ENCODE measurements at places on chromosomes 2 and 18.

- DNase-seq: no peak
Measured at GRCh38 chr18:62455222-62455621, 67.6 kb upstream of the ZCCHC2 start.

DNA sequence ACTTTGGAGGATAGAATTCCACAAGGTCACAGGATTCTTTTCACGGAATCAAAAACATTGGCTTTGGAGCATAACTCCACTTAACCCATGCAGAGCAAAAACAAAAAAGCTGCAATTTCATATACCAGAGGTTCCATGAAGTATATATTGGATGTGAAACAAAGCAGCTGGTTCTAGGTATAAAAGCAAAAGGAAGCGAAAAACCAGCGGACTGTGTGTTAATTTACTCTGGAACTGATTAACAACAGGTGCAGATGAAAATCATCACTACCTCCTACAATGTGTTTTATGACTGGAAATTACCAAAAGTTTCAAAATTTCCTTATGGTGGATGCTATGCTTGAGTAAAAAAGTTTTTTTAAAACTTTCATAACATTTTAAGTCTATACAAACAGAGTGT, 54.4 kb upstream of the LINC00305 start:
- DNase-seq: no peak

DNA sequence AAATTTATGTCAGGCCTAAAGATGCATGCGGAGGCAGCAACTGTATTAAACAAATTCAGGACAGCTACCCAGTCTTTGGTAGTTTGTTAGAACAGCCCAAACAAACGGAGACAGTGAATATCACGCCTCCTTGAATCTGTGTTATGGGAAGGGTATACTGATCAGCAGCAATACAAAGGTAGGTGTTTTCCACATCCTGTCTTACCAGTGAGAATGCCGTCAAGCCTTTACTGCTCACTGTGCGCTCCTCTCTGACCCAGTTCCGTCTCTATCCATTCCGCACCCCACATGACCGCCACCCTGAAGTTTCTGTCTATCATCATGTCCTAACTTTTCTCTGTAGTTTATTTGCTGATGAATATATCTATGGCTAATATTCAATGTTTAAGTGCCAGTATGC, 473.3 kb downstream of the LPIN1 start:
- no peak for DNase-seq

DNA sequence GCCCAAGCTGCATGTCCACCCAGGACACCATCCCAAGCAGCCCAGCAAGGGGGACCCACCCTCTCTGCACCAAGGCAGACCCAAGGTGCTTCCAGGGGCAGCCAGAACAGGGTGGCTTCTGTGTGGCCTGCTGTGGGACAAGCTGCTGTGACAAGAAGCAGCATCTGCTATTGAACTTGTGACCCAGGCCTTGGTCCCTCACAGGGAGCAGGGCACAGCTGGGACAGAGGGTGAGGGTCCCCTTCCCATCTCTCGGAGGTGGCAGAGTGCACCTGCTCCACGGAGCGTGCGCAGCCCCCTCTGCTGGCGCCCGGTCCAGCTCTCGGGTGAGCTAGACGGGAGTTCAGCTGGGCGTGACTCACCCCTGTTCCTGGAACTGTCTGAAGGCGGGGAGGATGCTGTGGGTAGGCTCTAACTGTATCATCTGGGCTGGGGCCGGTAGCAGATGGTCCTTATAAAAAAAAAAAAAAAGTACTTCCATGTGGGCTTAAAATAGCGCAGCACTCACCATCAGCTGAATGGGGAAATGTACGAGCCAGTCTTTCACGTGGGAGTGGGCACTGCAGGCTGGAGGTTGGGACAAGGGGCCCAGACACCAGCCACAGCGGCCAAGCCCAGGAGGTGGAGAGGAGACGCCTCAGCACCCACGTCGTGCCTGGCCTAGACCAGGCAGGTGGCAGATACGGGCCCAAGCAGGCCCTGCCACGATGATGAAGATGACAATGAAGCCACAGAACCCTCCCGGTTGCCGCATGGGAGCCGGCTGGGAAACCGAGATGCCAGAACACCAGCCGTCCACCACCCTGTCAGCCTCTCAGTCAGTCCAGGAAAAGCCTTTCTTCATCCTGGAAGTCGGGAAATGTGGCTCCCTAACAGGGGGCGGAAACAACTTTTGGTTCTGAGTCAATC, 136.8 kb upstream of the ID2 start:
- DNase-seq: peak; percentile 83

DNA sequence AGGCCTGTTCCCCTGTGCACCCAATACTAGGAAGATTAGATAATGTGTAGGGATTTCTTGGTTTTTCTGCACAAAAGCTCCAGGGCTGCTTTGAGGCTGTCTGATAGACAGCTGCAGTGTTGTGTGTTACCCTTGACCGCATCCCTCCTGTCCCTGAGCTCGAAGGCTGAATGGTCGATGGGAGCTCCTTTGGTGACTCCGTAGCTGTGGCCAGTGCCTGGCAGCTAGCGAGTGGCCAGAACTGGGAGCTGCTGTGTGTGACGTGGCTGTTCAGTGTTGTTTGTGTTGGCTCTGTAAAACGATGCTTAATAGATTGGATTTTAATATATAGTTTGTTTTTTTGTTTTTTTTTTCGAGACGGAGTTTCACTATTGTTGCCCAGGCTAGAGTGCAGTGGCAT, 170.0 kb downstream of the AGAP1 start:
- DNase-seq: no peak

- DNase-seq: no peak
Measured at GRCh38 chr2:66576561-66577320, 141.8 kb downstream of the MEIS1 start.

GRCh38 chr2:27922842-27923241, 32.3 kb downstream of the BABAM2 start:
- no peak for DNase-seq

GRCh38 chr18:3664563-3665178, 214.7 kb downstream of the TGIF1 start:
- peak; percentile 5 for DNase-seq

DNA sequence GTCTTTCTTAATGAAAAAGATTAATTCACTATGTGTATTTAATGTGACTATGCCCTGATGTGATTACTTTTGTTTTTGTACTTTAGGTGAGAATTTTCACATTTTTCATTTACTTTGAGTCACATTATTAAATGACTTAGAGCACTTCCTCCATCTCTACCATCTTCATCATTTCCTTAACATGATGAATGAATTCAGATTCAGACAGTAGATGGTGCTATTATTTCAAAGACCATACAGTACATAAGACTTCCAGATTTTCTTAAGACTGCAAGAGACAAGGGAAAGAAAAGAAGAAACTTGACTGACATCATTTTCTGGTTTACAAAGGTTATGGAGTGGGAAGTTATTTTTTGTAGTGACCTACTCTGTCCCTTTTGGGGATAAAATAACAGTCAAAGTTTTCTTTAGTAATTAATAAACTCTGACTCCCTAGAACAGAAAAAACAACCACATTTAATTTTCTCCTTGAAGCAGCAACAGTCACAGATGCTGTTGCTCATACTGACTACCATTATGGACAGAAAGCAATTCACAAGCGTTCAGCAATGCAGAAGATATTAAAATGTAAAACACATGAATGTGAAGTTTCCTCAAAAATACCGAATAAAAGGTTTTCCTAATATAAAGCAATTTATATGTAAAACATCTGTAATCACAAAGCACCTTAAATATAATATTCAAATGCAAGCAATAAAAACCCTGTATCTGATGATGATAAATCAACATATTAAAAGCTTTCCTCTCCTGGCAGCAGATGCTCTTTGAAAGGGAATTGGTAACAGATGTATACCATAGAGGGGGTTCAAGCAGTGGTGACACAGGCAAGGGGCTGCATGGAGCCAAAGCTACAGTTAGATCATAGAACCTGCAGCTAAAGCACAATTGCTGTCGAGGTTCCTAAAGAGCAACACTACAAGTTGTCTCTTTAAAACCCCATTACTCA, 1010.9 kb upstream of the NXPH2 start:
- no peak for DNase-seq

DNA sequence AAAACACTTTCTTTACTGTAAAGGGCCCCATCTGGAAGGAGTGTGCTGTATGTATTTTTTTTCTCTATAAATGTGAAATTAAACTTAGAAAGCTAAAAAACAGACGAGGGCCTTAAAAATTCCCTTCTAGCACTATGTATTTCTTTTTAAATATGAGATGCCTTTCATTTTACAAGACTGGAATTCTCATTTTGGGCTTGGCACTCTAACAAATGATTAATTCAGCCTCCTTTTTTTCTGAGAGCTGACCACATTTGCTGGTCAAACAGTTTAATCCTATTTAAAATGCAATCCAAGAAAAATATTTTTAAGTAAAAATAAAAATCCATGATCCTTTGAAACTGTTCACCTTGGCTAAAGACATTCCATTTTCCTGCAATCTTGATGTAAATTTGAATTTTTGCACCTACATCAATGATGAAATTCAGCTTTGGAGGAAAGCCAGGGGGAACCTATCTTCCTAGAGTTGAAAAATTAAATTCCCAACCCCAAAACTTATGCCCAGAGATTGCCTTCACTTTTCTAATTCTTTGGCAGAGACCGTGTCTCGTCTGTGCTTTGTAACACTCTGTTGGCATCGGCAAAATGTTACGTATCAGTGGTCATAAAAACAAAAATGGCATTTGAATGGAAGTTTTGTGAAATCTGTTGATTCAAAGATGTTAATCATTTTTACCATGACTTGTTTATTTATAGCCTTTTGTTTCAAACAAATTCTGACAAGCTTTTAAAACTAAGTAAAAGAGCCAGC, 284.5 kb downstream of the ZNF521 start:
- DNase-seq: no peak

DNA sequence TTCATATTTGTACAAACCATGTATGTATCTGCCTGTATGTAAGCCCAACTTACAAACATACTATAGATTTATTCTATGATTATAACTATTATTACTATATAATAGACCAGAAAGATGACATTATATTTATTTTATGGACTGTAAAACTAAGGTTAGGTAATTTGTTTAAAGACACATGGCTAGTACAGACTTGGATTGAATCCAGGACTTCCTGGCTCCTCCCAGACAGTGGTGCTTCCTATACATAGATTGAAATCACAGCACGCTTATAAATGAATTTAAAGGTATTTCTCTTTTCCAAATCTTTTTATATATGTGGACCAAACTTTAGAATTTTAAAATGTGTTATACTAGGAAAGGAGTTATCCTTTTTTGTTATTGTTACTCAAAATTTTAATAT, 151.6 kb upstream of the MYO3B start:
- DNase-seq: no peak

- no peak for DNase-seq
Measured at GRCh38 chr2:203543898-203544328, 8.8 kb upstream of the RAPH1 start.

DNA sequence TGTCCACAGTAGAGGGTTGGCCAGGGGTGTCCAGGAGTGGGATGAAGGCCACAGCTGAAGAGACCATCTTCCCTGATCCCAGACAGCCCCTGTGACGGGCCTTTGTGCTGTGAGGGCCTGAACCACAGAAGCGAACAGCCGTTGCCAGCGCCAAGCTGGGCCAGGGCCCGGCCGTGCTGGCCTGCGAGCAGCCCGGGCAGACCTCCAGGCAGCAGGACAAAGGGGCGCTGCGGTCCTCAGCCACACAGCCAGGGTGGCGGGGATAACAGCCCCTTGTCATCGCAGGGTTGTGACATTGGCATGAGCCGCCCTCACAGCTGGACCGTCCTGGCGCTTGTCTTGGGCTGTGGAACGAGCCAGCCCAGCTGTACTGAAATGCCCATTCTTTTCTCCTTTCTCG, 161.1 kb downstream of the FAM210A start:
- DNase-seq: no peak

DNA sequence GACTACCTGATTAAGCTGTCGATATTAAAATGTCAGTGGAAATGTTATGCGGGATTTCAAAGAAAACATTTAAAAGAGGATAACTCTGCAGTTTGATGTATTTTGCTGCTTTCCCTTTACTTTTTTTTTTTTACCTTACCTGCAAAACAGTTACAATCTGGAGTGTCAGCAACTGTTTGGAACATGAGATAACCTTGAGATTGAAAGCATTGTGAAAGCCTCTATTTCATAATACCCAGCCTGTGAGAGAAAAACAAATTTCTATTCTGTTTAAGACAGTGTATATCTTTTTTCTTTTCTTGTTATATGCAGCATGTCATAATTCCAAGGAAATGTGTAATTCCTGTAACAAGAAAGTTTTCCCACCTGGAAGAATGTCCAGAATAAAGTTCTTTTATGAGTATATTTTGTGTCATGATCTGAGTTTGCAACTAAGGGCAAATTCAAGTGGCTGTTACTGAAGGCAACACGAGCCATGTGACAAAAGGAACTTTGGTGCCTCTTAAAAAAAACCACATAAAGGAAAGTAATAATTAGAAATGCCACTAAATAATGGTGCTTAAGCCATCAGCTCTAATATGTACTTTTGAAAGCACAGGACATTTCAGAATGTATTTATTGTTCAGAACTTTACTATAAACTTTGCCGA, 297.0 kb upstream of the DSEL start:
- no peak for DNase-seq

DNA sequence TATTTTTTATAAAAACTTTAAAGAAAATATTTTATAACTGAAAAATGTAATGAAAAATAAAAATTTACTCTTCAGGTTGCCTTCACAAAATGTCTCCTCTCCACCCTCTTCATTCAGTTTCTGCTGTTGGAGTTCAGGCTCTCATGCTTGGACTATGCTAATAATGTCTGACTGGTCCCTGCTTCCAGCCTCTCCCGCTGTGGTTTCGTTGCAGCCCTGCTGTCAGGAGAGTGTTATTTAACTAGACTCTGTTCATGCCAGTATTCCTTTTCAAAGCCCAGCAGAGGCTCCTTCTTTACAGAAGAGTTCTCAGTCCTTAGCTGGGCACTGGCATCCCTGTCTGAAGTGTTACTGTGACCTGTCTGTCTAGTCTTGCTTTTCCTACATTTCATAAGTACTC, 40.4 kb downstream of the CLIP4 start:
- DNase-seq: no peak

DNA sequence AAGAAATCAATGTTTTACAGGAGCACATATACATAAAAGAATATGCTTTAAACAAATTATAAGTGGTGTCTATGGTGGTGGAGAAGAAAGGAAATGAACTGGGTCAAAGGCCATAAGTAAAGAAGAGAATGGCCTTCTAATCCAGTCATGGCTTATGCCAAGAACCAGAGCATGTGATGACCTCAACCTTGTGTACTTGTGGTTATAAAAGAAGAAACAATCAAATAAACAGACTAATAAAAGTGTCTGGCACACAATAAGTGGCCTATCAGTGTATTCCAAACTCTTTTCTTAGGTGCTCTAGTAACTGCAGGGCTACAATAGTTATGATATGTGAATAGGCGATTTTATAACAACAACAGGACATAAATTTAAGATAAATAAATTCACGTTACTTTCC, 2.6 kb downstream of the SERPINB11 start:
- no peak for DNase-seq
